Naive thymus-derived CD8-positive, alpha-beta T cell (primary cell): ENCODE measurements at places on chromosomes 6 and 20.

DNA sequence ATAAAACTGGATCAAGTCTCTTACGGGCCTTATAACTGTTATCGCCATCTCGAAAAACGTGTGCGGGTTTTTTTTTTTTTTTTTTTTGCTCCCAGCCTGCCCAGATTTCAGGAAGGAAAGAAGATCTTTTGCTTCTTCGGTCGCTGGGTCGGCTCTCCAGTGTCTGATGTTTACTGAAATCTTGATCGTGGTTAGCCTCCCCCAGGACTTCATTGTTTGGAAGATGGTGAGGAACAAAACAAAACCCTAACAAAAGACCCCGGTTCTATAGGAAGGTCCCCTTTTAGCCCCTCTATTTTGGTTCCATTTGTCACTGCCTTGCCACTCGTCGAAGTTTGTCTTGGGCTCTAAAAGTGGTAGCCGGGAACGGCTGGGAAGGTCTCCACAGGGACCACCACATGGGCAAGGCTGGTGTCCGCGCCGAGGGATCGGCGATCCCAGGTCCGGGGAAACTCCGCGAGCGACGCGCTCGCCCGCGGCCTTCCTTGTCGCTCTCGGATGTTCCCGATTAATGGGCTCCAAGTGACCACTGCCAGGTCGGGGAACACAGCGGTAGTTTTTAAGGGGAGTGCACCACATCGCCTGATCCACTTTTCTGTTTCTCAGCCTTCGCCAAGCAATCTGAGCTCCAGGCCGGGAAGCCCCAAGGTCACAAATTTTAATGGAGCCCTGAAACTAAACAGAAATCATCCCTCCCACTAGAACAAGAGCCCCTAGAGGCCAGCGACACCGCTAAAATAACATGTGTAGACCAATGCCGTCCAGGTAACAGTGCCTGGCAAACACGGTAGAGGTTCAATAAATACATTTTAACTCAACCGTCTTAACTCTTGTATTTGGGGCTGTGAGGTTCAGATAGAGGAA is 27.0 kb downstream of the TRIM27 start:
- H3K27me3 ChIP-seq = no peaks in the 10 kb centered on the region
- DNase-seq = peak; percentile 69
- peaks cover 25% of the 10 kb centered on the region for H3K4me1 ChIP-seq
- H3K27ac ChIP-seq = peak overlapping the region; percentile 100
- H3K36me3 ChIP-seq = no peaks in the 10 kb centered on the region

DNA sequence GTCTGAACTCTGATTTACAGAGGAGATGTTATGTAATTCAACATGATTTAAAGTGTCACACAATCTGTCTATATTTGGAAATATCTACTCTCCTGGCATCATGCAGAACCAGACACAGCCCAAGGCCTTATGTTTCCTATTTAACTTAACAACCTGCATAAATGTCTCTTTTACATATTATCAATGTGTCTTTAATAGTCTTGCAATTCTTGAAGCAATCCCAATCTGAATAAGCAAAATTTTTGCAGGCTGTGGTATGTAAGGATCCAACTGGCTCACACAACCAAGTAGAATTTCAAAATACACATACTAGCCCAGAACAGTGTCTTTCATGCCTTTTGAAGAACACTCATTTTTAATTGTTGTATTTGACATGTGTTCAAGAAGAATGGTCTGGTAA is 443.2 kb downstream of the MAFB start:
- DNase-seq = no peak
- peaks cover 2% of the 10 kb centered on the region for H3K36me3 ChIP-seq
- H3K27me3 ChIP-seq = peaks cover 14% of the 10 kb centered on the region
- no peak overlapping the region for H3K4me3 ChIP-seq
- H3K27ac ChIP-seq = no peak overlapping the region
- no peaks in the 10 kb centered on the region for H3K4me1 ChIP-seq

GRCh38 chr6:72704979-72705378 is 83.1 kb downstream of the KCNQ5 start:
- H3K36me3 ChIP-seq = peaks cover 2% of the 10 kb centered on the region
- no peak overlapping the region for H3K27ac ChIP-seq
- H3K4me1 ChIP-seq = peaks cover 5% of the 10 kb centered on the region

GRCh38 chr20:48284315-48284714 is 499.0 kb upstream of the SULF2 start:
- H3K4me1 ChIP-seq = no peaks in the 10 kb centered on the region
- no peak overlapping the region for H3K4me3 ChIP-seq
- peaks cover 7% of the 10 kb centered on the region for H3K27me3 ChIP-seq
- H3K27ac ChIP-seq = no peak overlapping the region

GRCh38 chr6:98880486-98880885 is 46.1 kb downstream of the POU3F2 start:
- H3K4me3 ChIP-seq = no peak overlapping the region
- peaks cover 36% of the 10 kb centered on the region for H3K36me3 ChIP-seq
- peak overlapping the region; percentile 43 for H3K27ac ChIP-seq
- no peaks in the 10 kb centered on the region for H3K27me3 ChIP-seq
- DNase-seq = no peak
- no peaks in the 10 kb centered on the region for H3K4me1 ChIP-seq

DNA sequence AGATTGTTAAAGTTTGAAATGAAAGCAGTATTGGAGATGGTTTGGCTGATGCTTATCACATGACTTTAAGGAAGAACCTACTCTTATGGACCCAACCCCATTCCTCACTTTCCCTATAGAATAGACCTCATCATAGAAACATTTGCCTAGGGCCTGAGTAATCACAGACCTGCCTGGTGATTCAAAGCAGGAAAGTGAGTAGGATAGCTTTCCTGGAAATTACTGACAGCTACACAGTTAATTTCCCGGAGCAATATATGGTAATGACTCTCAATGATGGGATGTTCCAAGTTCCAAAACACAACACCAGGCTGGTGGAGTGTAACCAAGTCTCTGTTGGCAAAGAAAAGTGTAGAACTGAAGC is 233.8 kb downstream of the SIM1 start:
- no peak overlapping the region for H3K4me3 ChIP-seq
- no peak for DNase-seq
- H3K36me3 ChIP-seq = no peaks in the 10 kb centered on the region
- H3K27ac ChIP-seq = no peak overlapping the region
- peaks cover 11% of the 10 kb centered on the region for H3K27me3 ChIP-seq

DNA sequence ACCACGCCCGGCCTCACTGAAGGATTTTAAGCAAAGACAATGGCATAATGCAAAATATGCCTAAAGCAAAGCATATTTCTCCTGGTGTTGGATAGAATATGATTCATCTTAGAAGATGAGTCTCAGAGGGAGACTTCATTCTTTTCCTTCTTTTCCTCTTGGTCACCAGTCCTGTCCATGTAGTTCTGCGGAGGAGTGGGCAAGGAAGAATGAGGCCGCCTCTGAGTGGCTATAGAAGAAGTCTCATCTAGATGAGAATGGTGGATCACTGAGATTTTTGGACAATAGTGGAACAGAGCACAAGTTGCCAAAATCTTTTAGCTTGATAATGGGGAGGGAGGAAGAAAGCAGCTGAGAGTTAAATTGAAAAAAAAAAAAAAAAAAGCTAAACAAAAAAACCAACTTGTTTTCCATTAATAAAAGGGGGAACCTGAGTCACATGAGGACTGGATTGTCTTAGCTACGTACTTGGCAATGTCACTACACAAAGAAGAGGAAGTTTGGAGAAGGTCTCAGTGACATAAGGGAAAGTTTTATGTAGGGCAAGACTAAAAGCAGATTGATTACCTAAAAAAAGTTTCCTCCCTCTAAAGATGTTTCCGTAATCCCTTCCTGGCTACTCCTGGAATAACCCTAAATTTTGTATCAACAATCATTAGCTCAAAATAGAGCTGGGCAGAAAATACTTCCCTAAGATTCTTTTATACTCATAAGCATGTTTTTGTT is 6.0 kb downstream of the CD83 start:
- no peaks in the 10 kb centered on the region for H3K27me3 ChIP-seq
- H3K4me1 ChIP-seq = peaks cover 12% of the 10 kb centered on the region
- no peak for DNase-seq
- no peak overlapping the region for H3K4me3 ChIP-seq
- no peak overlapping the region for H3K27ac ChIP-seq
- no peaks in the 10 kb centered on the region for H3K36me3 ChIP-seq

DNA sequence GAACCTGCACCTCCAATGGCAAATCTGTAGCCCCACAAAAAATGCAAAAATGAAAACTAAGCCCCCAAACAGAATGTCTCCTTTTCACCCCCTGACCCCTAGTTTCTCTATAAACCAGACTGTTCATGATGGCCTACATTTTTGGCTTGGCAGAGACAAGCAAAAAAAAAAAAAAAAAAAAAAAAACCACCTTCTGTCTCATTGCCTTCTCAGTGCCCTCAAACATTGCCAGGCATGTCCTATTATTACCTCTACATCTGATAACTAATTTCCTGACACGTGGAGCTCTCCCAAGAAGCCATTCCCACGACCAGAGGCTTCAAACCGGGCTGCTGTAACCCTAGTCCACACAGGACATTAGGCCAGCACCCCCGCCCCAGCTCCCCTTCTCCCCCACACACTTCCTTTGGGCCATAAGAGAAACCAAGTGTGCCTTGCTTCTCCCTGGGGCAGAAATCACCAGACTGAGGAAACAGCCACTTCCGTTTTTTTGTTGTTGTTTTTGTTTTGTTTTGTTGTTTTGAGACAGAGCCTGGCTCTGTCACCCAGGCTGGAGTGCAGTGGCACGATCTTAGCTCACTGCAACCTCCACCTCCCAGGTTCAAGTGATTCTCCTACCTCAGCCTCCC is 65.4 kb downstream of the GPR6 start:
- H3K4me3 ChIP-seq = no peak overlapping the region
- H3K4me1 ChIP-seq = peaks cover 19% of the 10 kb centered on the region
- no peak overlapping the region for H3K27ac ChIP-seq
- H3K27me3 ChIP-seq = no peaks in the 10 kb centered on the region
- DNase-seq = no peak
- no peaks in the 10 kb centered on the region for H3K36me3 ChIP-seq

GRCh38 chr20:13671916-13672378 is 33.2 kb upstream of the TASP1 start:
- H3K27me3 ChIP-seq = peaks cover 14% of the 10 kb centered on the region
- no peak overlapping the region for H3K27ac ChIP-seq
- peaks cover 2% of the 10 kb centered on the region for H3K4me1 ChIP-seq
- H3K36me3 ChIP-seq = no peaks in the 10 kb centered on the region
- H3K4me3 ChIP-seq = no peak overlapping the region
- DNase-seq = no peak

- peak overlapping the region; percentile 40 for H3K27ac ChIP-seq
- peaks cover 38% of the 10 kb centered on the region for H3K27me3 ChIP-seq
- no peaks in the 10 kb centered on the region for H3K36me3 ChIP-seq
- H3K4me1 ChIP-seq = peaks cover 9% of the 10 kb centered on the region
- peak; percentile 41 for DNase-seq
- peak overlapping the region; percentile 79 for H3K4me3 ChIP-seq
Observed at GRCh38 chr20:57748601-57749130, 38.9 kb upstream of the PMEPA1 start.

DNA sequence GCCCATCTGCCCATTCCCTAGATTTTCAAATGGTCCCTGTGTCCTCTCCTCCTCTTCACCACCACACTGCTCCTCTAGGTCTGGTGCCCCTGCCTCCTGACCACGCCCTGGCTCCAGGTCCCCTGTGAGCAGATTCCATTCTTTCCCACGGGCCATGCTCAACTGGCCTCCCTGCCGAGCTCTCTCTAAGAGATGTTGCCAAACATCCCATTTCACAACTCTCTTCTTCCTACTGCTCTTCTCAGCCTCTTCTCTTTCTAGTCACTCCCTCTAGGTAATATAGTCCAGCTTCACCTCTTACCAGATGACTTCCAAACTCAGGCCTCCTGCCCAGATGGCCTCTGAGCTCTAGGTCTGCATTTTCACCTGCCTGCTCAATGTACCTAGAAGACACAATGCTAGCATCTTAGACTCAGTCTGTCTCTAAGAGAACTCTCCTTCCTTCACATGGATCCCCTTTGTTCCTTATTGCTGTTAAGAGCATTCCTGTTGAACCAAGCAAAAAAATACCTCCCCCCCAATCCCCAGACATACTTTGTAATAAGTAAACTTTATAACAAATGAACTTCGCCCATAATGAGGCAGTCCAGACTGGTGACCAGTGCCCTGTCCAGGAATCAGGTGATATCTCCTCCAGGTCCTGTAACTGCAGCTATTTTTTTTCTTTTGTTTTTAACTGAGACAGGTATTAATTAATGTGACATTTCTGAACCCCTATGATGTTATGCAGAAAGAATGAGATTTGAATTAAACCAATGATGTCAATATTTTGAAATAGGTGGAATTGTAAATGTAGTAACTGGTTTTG is 79.0 kb downstream of the LYRM4 start:
- H3K36me3 ChIP-seq = no peaks in the 10 kb centered on the region
- no peaks in the 10 kb centered on the region for H3K27me3 ChIP-seq
- peaks cover 26% of the 10 kb centered on the region for H3K4me1 ChIP-seq
- H3K4me3 ChIP-seq = no peak overlapping the region

- H3K4me3 ChIP-seq = no peak overlapping the region
- H3K27me3 ChIP-seq = no peaks in the 10 kb centered on the region
- H3K27ac ChIP-seq = no peak overlapping the region
- H3K4me1 ChIP-seq = no peaks in the 10 kb centered on the region
- DNase-seq = no peak
- H3K36me3 ChIP-seq = peaks cover 7% of the 10 kb centered on the region
Observed at GRCh38 chr6:52496631-52497030, 76.5 kb downstream of the EFHC1 start.

DNA sequence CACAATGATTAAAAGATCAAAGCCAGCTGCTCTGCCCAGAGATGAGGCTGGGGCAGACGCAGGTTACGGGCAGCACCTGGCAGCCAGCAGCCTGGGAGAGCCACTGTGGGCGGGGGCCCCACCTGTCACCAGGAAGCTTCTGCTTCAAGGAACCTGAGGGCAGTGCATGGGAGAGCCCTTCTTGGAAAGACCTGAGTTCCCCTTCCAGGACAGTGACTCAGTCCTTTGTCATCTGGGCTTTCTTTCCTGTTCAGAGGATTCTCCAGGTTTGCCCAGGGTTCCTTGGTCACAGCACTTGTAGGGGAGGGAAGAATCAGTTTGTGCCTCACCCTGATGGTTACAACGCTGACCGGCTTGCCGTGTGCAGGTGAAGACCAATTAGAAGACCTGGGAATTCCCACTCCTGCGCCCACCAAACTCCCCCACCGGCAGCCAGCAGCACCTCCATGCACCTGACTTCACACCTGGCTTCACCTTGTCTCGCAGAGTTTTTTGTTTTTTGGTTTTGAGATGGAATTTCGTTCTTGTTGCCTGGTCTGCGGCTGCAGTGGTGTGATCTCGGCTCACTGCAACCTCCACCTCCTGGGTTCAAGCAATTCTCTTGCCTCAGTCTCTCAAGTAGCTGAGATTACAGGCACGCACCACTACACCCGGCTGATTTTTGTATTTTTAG is 2.0 kb downstream of the ZBP1 start:
- H3K4me1 ChIP-seq = peaks cover 30% of the 10 kb centered on the region
- H3K4me3 ChIP-seq = peak overlapping the region; percentile 84
- H3K27me3 ChIP-seq = no peaks in the 10 kb centered on the region
- H3K27ac ChIP-seq = peak overlapping the region; percentile 98
